ENCODE measurements at places on chromosomes 12 and 14.
A peak's percentile ranks its signal among the peaks of the same experiment; 100 is the strongest.

DNA sequence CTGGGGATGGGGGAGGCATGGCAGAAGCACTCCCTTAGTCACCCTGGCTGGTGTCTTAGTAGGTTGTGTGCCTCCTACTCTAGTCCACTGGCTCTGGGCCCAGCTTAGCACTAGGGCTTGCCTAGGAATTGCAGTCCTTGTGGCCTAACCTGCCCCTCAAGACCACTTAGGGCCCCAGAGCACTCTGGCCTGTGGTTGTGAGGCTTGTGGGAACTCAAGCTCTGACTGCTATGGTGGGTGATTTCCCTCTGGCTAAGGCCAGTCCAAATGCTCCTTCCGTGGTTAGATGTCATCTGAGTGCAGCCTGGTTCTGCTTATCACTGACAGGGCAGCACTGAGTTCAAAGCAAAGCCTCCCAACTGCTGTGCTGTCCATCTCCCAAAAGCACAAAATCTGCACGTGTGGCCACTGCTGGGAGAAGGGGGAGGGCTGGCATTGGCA, 20.2 kb downstream of the FGD4 start:
- no peak for DNase-seq

GRCh38 chr14:100033347-100034075, 31.7 kb upstream of the EVL start:
- no peak for DNase-seq

GRCh38 chr12:104682790-104683279, 226.1 kb downstream of the CHST11 start:
- no peak for DNase-seq

- no peak for DNase-seq
These were observed 9.0 kb downstream of the PITPNM2 start for GRCh38 chr12:123141615-123142517.

GRCh38 chr12:67208281-67209067, 60.7 kb upstream of the CAND1 start:
- no peak for DNase-seq

GRCh38 chr12:31853520-31853919, 105.7 kb upstream of the RESF1 start:
- DNase-seq: no peak

GRCh38 chr12:28830491-28830890, 318.6 kb upstream of the FAR2 start:
- no peak for DNase-seq

DNA sequence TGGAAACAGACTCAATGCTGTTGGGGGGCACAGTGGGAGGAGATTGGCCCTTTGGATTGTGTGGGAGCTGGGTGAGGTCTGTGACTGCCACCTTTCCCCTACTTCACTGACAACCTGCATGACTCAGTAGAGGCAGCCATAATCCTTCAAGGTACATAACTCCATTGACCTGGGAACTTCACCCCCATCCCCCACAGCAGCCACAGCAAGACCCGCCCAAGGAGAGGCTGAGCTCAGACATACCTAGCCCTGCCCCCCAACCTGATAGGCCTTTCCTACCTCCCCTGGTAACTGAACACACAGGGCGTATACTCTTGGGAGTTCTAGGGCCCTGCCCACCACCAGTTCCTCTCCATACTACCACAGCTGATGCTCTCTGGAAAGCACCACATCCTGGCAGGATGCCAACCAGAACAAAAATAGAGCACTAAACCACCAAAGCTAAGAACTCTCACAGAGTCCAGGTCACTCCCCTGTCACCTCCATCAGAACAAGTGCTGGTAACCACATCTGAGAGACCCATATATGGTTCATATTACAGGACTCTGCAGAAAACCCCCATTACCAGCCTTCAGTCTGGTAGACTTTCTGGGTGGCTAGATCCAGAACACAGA, 703.9 kb downstream of the FSCB start:
- no peak for DNase-seq

DNA sequence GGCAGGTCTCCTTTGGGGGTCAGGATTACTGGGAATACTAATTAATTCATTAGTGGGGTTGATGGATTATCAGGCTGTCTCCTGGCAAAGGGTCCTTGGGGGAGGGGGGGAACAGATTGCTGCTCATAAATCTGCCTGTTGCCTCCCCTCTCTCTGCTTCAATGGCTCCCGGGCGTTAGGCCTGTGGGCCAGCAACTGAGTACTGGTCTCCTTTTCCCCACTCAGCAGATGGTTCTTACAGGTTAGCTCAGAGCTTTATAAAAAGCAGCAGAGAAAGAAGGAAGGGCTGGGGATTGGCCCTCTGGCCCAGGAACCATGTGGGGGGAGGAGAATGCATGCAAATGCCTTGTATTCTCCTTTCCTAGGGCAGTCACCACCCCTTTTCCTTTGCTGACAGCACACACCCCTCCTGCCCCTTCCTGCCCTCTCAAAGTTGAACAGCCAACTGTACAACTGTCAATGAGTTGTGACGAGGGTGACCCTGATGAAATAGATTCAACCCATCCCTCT, 2.3 kb upstream of the NEUROD4 start:
- DNase-seq: no peak

DNA sequence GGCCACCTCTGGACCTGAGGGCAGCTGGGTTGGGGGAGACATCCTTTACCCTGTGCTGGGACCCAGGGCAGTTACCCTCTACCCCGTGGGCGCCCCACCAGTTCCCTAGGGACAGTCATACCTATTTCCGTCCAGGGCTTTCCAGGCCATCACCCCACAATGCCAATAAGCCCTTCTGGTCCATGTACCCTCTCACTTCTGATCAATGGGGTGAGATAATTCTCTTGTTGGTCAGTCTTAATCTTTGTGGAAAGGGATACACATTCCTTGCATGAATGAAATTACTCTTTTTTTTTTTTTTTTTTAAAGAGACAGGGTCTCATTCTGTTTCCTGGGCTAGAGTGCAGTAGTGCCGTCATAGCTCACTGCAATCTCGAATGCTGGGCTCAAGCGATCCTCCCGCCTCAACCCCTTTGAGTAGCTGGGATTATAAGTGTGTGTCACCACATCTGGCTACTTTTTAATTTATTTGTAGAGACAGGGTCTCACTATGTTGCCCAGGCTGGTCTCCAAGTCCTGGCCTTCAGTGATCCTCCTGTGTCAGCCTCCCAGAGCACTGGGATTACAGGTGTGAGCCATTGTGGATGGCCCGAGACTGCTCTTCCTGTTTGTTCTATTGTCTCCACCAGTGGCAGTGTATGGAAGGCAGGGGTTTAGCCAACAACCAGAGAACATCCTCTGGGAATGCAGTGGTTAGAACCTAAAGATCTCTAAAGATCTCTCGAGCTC, 46.3 kb upstream of the STON2 start:
- DNase-seq: no peak

- no peak for DNase-seq
These were observed 64.6 kb downstream of the ATG14 start for GRCh38 chr14:55347040-55347439.

DNA sequence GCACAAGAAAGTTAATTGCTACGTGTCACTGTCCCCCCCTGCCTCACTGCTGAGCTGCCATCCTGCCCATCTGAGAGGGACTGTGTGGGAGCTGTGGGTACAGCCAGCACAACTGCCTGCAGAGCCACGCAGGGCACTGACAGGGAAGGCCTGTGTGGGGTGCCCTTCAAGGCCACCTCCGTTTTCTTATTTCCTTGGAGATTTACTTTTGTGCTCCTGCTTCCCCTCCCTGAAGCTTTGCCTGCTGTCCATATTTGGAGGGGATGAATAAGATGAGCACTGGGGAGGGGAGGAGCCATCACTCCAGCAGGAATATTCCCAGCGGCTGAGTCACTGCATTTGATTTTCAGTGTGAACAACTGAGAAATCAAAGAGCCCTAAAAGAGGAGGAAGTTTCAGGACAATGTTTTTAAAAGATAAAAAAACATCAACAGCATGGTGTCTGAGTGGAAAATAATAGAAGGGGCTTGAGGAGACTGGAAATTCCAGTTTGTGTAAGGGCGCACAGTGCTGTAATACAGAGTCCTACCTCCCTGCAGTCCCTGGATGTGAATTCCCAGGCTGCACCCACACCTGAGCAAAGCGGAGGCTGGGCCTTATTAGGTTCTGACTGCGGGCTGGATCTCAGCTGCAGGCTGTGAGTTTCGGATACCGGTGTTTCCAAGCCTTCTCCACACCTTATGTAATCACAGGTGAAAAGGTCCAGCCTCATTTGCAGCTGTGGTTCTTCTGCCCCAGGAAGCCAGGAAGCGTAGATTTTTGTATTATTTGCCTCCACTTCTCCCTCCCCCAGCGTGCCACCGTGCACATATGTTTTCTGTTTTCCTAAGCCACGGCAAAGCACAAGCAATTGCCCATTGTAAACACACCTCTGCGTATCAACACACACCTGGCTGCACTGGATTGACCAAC, 192.6 kb upstream of the BCL2L14 start:
- no peak for DNase-seq

DNA sequence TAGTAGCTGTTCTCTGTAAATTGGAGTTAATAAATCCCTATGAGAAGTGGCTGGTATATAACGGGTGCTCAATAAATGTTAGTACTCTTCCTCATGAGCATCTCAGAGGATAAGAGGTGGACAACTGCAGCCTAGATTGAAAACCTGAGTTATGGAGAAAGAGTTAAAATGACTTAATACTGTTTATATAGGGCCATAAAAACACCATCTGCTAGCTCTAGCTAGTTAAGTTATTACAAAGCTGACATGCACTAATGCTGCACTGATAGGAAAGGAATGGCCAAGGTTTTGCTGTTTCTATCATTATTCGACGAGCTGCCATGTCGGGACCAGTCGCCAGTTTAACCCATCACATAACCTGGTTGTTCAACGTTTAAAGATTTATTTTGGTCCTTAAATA, 72.0 kb upstream of the SEL1L start:
- DNase-seq: no peak

DNA sequence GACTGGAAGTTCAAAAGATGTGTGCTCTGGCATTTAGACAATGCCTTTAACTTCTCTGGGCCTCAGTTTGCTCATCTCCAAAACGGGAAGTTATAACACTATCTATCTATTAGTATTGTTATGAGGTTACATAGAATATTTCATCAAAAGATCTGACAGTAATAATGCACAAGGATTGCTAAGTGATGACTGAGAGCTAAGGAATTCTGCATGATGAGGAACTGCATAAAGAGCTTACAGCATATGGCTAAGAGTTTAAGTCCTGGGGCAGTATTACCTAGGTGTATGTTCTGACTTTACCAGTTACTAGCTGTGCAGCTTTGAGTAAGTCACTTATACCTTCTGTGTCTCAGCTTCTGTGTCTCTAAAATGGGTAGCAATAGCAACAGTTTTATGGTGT, 160.1 kb upstream of the TMPO start:
- peak; percentile 68 for DNase-seq

GRCh38 chr12:82996168-82996812, 309.6 kb downstream of the TMTC2 start:
- DNase-seq: no peak

- DNase-seq: no peak
These were observed 1202.8 kb upstream of the TMEM132C start for GRCh38 chr12:127064207-127064606.

GRCh38 chr14:56217380-56218045, 99.3 kb downstream of the PELI2 start:
- DNase-seq: no peak

GRCh38 chr12:30546121-30546520, 149.5 kb downstream of the IPO8 start:
- no peak for DNase-seq

GRCh38 chr14:92586963-92587699, 73.5 kb downstream of the RIN3 start:
- no peak for DNase-seq

DNA sequence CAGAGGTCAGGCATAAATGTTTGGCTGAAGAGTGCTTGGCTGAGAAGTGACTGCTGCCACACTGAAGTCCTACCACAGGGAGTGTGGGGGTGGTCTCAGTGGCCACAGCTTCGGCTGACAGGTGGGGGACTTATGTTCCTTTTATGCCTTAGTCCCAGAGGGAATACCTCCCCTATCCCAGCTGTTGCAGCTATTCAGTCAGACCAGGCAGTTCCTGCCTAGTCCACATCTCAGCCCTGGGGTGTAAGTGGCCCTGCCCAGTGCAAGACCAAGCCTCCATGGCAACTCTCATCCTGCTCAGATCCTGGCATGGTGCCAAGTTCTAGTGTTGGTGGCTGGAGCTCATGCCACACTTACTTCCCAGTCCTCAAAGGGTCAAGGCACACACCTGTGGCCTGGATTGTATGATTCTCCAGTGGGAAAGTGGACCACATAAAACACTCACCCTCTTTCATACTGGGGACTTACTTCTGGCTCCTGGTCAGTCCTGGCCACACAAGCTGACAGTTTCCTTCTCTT, 161.3 kb upstream of the CAND1 start:
- DNase-seq: no peak

- no peak for DNase-seq
These were observed 5.0 kb upstream of the CCDC198 start for GRCh38 chr14:57498659-57499058.

- DNase-seq: no peak
These were observed 87.5 kb downstream of the SETD3 start for GRCh38 chr14:99393059-99393655.

GRCh38 chr12:47762850-47763465, 4.3 kb upstream of the RAPGEF3 start:
- DNase-seq: no peak

GRCh38 chr12:27922531-27923139, 49.9 kb downstream of the PTHLH start:
- peak; percentile 52 for DNase-seq

- no peak for DNase-seq
These were observed 394.5 kb downstream of the ZFP36L1 start for GRCh38 chr14:68398370-68398769.

- no peak for DNase-seq
These were observed 2.8 kb upstream of the WASHC4 start for GRCh38 chr12:105104762-105105161.

DNA sequence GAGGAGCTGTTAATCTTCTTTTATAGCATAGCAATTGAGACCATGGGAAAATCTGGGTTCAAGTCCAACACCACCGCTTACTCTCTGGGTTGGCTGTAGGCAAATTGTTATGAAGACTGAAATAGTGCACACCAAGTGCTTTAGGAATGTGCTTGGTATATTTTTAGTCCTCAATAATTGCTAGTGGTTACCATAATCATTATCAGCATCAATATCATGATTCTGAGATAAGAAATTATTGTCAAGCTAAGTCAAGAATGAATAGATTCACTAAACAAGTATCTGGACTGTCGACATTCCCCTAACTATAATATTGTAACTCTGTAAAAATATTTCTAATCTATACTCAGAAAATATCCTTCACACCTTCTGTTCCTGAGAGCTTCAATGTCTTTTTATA, 48.5 kb downstream of the ANO4 start:
- no peak for DNase-seq

GRCh38 chr12:96670334-96670899, 181.0 kb downstream of the CFAP54 start:
- no peak for DNase-seq

- DNase-seq: no peak
These were observed 249.0 kb downstream of the DPF3 start for GRCh38 chr14:72644758-72645489.

DNA sequence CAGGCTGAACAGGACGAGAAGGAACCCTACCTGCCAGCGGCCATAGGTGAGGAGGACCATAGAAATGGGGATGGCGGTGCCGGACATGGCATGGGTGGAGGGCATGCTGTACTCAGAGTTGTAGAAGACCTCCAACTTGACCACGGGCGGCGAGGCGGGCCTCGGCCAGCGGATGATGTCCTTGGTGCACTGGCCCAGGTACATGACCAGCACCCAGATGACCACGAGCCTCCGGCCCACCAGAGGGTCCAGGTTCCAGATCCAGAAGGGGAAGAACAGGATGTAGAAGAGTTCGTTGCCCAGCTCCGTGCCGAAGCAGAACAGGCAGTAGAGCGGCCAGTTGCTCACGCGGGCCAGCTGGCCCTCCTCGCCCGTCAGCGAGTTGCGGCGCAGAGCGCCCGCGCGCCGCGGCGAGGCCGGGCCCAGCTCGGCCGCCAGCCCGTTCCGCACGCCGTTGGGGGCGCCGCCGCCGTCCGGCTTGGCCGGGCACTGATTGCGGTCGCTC, 582 bp downstream of the SGPP1 start:
- DNase-seq: no peak
